CD4-positive, alpha-beta T cell treated with Interferon gamma for 1 hour (primary cell): ENCODE measurements at places on chromosomes 2 and 18.
A peak's percentile ranks its signal among the peaks of the same experiment; 100 is the strongest.

DNA sequence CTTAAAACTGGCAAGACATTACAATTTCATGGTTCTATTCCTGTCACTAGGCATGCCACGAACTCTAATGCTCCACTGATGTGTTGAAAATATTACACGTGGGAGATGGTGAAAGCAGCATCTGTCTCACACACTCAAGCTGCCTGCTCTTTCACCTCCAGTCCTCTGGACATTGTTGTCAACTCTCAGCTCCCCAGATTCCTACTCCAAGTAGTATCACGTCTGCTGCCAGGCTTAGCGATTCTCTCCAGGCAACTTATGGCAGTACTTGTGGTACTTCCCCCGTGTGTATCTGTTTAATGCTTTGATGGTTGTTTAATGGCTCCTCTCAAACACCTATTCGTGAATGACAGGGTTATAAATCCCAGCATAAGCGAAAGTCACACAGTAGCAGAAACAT lies 103.8 kb downstream of the TMEFF2 start:
- no peak for DNase-seq

DNA sequence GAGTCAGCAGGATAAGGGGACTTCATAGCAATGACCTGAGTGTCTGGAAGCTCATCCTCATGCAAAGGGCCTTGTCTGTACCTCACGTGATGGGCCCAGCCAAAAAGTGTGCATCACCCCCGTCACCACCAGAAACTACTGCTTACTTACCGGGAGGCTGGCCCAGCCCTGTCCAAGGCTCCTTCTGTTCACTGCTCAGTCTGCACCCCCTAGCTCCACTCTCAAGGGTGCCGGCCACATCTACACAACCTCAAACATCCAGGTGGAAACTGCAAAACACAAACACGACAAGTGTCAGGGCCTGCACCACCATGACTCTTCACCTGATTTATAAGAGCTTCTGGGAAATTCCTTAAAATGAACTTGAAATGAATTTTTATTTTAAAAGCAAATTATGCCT lies 55.1 kb downstream of the ADD2 start:
- no peak for DNase-seq

GRCh38 chr2:231752061-231752460 lies 29.0 kb downstream of the PDE6D start:
- no peak for DNase-seq

GRCh38 chr2:25332571-25332970 lies 9.2 kb downstream of the DNMT3A start:
- no peak for DNase-seq

DNA sequence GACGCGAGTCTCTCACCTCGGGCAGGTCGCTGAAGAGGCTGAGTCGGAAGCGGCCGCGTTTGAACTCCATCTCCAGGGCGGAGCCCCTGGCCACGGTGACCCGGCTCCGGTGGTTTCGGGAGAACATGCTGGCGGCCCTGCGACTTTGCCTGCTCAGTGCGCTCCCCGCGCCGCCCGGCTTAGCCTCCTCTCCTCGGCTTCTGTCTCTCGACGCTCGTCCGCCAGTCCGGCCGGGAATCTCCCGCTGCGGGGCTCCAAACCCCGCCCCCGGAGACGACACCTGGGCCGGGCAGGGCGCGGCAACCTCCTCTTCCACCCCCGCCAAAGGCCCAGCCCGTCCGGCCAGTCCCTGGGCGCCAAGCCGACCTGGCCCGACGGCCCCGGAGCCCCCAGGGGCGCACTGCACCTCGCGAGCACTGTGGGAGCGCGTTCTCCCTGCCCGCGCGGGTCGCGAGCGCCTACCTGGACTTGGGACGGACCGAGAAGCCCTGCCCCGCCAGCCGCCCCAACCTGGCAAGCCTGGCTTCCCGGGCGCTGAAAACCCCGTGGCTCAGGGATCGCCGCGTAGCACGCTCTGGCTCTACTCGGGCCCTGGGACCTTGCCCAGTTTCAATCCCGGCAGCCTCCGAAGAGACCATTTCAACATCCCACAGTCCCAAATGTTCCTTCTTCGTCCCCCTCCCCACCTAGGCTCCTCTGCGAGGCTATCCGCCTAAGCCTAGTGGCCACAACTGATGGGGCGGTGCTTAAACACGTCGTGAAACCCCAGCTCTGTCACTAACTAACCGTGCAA lies at the start of gene RTKN:
Gene RTKN (minus strand): TSS at position 248 of the 793 bp plus-strand sequence. CDS start 121 bp downstream, at position 127.
- peak; percentile 42 for DNase-seq

- DNase-seq: no peak
Observed at GRCh38 chr2:151851761-151852160, 23.5 kb upstream of the ARL5A start.

- no peak for DNase-seq
Observed at GRCh38 chr2:140567734-140568133, 1563.1 kb downstream of the LRP1B start.

DNA sequence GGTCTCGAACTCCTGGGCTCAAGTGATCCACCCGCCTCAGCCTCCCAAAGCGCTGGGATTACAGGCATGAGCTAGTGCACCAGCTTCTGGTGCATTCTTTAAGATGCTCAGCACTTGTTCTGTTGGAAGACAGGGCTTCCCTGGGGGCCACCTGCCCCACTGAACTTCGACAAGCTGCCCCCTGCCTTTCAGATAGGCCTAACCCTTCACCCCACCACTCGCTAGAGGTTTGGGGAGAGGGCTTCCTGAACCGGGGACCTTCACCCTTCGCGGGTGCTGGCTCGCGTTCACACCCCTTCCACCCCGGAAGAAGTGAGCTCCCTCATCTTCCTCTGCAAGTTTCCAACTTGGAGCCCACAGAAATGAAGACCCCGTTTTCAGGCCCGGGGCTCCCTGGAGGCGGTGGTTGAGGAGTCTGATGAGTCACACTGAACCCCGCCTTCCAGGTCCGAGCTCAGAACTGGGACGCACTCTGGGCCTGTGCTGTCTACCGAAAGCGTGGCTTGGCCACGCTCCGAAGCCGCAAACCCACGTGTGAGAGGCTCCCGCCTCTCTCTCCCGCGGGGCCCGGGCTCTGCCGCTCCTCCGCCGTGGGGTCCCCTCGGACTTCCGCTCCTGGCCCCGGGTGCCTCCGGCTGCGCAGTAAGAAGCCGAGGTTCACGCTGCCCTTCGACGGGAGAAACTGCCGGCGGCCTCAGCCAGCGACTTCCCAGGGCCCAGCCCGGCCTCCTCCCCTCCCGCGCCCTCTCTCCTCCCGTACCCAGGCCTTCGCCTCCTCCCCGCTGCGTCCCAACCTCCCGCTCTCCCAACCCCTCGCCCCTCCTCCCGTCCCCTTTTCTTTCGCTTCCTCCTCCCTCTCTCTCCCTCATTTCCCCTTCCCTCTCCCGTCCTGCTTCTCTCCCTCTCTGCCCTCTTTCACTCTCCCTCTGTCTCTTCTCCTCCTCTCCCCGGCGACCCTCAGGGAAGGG lies 47.5 kb upstream of the SP3 start:
- peak; percentile 50 for DNase-seq

DNA sequence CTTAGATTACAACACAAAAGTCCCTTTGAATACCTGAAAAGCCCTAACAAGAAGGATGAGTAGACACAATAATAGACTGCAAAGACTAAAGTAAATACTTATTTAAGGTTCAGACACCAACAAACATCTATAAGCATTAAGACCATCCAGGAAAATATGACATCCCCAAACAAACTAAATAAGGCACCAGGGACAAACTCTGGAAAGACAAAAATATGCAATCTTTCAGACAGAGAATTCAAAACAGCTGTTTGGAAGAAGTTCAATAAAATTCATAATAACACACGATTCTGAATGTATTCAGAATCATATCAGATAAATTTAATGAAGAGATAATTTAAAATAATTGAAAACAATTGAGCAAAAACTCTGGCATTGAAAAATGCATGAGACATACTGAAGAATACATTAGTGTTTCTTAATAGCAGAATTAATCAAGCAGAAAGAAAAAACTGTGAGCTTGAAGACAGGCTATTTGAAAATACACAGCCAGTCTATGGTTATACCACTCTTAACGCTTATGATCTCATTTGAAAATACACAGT lies 1388.8 kb downstream of the DSC3 start:
- DNase-seq: no peak

- no peak for DNase-seq
Observed at GRCh38 chr2:221372907-221373306, 199.2 kb downstream of the EPHA4 start.

DNA sequence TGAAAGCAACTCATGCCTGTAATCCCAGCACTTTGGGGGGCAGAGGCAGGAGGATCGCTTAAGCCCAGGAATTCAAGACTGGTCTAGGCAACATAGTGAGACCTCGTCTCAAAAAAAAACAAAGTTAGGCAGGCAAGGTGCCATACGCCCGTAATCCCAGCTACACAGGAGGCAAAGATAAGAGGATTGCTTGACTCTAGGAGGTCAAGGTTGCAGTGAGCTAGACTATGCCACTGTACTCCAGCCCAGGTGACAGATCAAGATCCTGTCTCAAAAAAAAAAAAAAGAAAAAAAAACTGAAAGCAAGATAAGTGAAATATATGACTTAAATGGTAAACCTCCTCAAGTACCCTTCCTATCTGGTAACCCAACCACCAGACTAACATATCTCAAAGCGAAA lies 59.8 kb downstream of the USP34 start:
- DNase-seq: no peak

GRCh38 chr2:117856415-117857210 lies 42.1 kb downstream of the DDX18 start:
- no peak for DNase-seq

- DNase-seq: no peak
Observed at GRCh38 chr2:106708209-106708608, 177.8 kb downstream of the ST6GAL2 start.

GRCh38 chr2:33210626-33211025 lies 263.9 kb downstream of the LTBP1 start:
- no peak for DNase-seq

DNA sequence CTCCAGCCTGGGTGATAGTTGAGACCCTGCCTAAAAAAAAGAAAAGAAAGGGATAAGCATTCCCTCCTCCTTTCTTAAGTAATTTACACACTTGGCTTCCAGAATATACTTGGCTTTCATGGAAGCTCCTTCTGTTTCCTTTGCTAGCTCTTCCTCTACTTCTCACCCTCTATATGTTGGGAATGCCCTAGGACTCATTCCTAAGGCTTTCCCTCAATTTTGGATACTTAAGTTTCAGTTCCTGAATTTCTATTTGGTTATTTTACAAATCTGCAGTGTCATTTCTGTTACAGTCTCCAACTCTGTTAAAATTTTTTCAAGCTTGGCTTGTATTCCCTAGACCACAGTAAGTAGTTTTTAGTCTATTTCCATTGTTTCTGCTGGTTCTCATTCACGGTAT lies 23.6 kb downstream of the SP3 start:
- DNase-seq: no peak

- DNase-seq: no peak
Observed at GRCh38 chr2:213932-214693, 49.7 kb downstream of the SH3YL1 start.

GRCh38 chr18:76613755-76614120 lies 118.7 kb upstream of the ZNF516 start:
- no peak for DNase-seq

DNA sequence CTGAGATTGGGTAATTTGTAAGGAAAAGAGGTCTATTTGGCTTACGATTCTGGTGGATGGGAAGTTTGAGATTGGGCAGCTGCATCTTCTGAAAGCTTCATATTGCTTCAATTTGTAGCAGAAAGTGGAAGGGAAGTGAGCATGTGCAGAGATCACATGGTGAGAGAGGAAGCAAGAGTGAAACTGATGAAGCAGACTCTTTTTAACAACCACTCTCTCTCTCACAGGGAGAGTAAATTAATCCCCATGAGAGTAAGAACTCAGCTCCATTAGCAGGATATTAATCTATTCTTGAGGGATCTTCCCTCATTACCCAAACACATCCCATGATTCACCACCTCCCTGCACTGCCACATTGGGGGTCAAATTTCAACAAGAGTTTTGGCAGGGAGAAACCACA lies 298.5 kb upstream of the CELF4 start:
- no peak for DNase-seq

GRCh38 chr2:24073816-24074215 lies 2.3 kb downstream of the SF3B6 start:
- DNase-seq: no peak

GRCh38 chr18:48151421-48152065 lies 221.1 kb upstream of the SMAD2 start:
- DNase-seq: no peak

GRCh38 chr18:69617888-69618287 lies 217.2 kb downstream of the DOK6 start:
- no peak for DNase-seq

DNA sequence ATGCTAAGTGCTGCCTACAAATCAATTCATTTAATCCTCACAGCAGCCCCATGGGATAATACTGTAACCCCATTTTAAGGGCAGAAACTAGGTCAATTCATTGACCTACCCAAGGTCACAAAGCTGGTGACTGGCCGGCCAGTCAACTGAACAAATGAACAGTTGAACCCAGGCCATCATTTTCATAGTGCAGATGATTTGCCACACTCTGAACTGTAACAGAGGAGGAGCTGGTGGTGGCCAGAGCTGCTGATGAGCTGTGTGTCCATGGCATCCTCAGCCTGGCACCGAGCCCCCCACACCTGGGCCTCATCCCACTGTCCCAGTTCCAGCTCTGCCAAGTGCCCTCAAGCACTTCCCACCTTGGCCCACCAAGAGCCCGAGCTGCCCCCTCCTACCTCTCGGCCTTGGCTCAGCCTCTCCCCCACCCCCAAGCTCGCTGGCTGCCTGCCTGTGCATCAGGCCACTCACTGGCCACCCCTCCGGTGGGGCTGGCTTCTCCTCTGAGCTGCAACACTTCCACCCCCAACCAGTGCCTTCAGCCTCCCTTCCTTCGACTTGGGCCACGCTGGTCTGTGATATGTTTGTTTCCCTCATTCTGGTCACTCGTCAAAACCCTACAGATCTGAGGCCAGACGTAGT lies 58.4 kb downstream of the ATOH8 start:
- no peak for DNase-seq

DNA sequence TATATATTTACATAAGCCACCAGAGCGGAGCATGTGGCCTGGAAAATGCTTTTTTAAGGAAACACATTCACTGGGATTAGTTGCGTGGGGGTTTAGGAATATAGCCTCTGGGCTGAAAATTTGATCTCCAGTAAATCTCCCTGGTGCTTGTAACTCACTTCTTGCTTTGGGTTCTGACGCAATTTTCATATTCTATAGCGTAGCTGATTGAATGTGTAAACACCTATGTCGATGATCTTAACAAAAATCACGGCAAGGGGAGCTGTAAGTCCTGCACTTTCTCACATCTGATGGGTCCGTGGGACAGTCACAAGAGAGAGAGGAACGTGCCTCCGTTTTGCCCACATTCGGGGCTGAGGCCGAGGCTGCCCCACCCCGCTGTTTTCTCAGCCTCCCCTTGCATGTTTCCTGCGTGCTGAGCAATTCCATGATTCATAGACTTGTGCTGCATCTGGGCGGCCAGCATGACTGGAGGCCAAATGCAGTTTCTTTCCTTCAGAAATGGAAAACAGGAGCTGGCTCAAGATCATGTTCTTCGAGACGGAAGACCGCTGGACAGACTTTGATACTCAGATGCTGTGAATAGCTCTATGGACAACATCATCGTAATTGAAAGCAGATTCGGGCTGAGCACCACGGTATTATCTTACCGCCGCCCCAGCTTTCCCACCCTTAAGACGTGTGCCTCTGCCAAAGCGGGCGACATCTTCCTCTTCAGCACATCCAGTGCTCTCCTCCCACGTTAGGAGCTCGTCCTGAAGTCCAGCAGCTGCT lies 109.2 kb downstream of the TMEM18 start:
- no peak for DNase-seq

GRCh38 chr2:160941290-160941846 lies 218.9 kb upstream of the TANK start:
- no peak for DNase-seq
